ENCODE measurements at places on chromosomes 3 and 15.

DNA sequence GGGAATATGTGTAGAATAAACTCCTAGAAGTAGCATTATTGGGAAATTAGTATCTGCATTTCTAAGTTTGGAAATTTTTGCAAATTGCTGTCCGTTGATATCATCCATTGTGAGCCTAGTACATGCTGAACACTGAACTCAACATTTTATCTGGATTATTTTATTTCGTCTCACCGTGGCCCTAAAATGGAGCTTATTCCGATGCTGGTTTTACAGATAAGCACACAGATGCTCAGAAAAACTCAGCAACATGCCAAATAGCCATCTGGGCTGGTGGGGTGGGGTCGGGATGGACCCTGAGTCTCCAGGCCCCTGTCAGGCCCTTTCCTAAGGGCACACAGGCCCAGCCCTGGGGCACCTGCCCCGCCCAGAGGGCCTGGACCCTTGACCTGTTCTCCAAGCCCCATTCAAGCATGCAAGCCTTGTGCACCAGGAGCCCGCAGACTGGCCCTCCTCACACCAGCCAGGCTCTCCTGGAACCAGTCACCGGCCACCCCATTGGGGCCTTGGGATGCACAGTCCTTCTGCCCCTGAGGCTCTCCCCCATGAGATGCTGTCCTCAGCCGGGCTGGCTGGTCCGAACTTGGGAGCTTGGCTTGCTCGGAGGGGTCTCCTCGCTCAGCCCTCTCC is 20.7 kb upstream of the KLF13 start:
- no peak for DNase-seq

DNA sequence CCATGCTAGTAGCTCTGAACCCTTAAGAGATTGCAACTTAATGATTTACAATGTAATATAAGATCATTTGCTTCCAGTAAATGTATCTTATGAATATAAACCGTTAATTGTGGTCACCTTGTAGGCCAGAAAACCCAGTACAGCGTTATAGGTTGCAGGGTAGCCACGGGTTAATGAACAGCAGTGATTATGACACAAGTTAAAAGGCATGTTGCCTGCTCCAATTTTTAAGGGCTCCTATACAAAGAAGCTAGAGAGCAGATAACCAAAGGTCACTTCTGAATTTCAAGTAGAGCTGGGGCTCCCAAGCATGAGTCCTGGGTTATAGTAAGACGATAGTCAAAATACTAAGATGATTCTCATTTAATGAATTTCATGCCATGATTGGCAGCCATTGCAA is 13.5 kb downstream of the GUCA1C start:
- no peak for DNase-seq

DNA sequence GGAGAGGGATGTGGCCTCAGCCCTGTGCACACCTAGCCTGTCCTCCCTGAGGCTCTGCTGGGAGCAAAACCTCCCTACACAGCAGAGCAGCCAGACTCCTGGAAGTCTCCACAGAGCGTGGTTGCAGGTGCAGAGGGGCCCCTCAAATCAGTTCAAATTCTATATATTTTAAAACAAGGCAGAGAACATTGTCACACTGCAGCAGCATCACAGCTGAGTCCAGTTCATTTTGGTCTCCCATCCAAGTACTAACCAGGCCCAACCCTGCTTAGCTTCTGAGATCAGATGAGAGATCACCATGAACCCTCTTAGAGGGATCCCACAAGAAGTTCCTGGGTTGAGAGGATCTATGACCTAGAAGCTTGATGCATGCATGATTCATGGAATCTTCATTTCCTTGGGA is 331.0 kb upstream of the RGMA start:
- no peak for DNase-seq

GRCh38 chr3:15420871-15421270 is 6.5 kb downstream of the METTL6 start:
- no peak for DNase-seq

GRCh38 chr15:78197632-78198031 is 36.7 kb downstream of the ACSBG1 start:
- DNase-seq, result no peak

DNA sequence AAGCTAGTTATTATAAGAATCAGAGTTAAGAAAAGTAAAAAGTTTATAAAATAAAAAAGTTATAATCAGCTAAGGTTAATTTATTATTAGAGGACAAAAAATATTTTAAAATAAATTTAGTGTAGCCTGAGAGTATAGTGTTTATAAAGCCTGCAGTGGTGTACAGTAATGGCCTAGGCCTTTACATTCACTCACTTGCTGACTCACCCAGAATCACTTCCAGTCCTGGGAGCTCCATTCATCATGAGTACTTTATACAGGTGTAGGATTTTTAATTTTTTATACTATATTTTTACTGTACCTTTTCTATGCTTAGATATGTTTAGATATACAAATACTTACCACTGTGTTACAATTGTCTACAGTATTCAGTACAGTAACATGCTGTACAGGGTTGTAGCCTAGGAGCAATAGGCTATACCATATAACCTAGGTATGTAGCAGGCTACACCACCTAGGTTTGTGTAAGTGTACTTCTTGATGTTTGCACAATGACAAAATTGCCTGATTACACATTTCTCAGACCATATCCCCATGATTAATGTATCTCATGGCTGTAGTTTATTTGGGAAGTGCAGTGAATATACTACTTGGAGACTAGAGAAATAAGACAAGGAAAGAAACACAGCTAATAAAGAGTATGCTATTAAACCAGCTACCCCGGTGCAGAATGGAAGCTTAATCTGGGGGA is 101.9 kb upstream of the GALNT15 start:
- no peak for DNase-seq

GRCh38 chr3:128098234-128098633 is 25.4 kb downstream of the RUVBL1 start:
- DNase-seq, result no peak

- DNase-seq, result no peak
Observed at GRCh38 chr15:51935466-51936104, 36.0 kb downstream of the LEO1 start.

GRCh38 chr3:76021376-76021775 is 236.0 kb upstream of the ZNF717 start:
- DNase-seq, result no peak

- no peak for DNase-seq
Observed at GRCh38 chr3:53696401-53697172, 149.6 kb downstream of the CHDH start.

DNA sequence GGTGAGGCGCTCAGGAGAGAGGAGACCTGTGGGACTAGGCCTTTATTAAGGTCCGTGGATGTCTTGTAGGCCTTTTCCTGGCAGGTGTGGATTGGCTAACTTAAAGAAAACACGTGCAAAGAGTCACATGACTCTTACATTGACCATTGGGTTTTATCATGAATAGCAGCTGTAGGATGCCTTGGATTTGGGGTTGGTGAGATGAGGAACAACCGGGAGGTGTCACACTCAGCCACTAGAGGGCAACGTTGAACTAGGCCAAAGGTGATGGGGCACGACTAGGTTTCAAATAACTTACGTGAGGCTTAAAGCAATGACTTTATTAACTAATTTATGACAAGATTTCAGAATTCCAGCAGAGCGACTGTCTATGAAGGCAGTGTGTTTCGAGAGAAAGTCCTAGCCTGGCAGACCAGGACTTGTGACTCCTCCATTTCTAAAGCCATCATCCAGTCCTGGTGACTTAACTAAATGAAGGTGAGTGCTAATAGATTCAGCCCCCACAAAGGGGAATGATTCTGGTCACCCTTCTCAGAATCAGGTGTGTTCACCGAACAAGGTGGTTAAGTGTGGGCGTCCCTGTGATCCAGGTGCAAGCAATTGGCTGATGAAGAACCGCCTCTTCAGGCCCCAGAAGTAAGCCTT is 345.6 kb downstream of the MCTP2 start:
- DNase-seq, result peak; percentile 11

DNA sequence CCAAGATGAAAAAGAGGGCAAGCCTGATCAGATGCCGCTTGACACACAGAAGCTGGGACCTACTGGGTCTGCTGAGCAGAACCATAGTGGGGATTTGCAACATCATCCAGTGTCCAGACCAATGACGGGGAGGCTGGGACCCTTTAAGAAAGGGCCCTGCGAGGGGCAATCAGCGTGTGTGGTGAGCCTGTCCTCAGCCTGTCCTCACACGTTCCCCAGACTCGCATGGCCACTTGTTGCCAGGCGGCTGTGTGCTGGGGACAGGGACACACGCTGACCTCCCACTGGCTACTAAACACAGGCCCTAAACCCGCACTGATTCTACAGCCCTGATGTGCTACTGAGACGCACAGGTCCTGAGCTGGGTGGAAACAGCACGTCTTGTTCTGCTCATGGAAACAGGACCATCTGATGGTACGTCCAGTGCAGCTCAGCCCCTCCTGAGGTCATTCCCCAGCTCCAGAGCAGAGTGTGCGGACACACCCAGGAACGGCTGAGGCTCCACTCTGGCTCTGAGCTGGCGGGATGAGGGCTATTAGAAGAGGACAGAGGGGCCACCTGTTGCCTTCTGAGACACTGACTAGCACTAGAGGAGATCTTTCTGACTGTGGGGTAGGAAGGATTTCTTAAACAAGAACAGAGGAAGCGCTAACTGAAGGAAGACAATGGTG is 24.4 kb downstream of the PCSK6 start:
- DNase-seq, result no peak

- DNase-seq, result no peak
Observed at GRCh38 chr3:131193641-131194238, 167.1 kb downstream of the NEK11 start.

DNA sequence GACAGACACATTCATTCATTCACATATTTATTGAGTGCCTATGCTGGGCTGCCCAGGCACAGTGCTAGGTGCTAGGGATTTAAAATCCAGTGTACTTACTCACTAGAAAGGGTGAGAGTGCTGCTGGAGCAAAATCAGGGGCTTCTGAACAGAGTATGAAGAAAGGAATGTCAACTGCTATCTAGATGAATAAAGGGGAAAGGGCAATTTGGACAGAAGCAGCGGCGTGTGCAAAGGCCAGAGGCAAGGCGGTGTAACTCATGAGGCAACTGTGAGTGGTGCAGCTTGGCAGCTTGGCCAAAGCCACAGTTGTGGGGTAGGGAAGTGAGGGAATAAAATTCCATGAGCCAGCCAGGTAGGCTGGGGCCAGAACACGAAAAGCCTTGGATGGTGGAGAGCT is 76.7 kb downstream of the RAD18 start:
- DNase-seq, result no peak

GRCh38 chr15:65821070-65821469 is 29.0 kb upstream of the DENND4A start:
- no peak for DNase-seq

GRCh38 chr3:20608054-20608738 is 422.2 kb upstream of the SGO1 start:
- DNase-seq, result no peak

GRCh38 chr15:29570121-29570947 is 251.9 kb downstream of the TJP1 start:
- no peak for DNase-seq

DNA sequence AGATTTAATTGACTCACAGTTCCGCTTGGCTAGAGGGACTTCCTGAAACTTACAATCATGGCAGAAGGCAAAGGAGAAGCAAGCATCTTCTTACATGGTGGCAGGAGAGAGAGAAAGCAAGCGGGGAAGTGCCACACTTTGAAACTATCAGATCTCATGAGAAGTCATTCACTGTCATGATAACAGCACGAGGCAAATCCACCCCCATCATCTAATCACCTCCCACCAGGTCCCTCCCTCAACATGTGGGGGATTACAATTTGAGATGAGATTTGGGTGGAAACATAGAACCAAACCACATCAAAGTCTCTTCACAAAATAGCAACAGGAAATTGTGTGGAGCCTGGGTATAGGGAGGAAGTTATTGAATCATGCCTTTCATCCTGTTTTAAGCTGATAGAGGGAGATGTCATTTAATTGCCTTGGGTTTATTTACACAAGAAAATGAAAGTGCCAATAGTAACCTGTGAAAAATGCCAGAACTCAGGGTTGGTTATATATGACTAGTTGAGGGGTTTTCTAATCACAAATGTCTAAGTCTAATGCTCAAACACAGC is 624.8 kb upstream of the LMCD1 start:
- no peak for DNase-seq

DNA sequence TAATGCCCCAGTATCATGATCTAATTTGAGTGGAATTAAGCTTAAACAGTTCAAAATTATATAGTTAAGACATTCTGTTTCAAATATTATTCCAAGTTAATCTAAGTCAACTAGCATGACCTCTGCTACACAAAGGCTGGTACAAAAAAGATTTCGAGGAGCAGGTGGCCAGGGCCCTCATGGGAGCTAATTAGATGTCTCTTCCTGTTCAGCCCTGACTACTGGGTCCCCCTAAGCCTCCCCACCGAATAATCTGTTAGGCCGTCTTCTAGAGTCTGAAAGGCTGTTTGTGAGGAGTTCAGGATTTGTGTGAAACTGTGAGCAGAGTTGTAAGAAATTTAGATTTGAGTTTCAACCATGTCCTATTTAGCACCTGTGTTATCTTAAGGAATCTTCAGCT is 75.4 kb downstream of the PPM1L start:
- DNase-seq, result no peak

DNA sequence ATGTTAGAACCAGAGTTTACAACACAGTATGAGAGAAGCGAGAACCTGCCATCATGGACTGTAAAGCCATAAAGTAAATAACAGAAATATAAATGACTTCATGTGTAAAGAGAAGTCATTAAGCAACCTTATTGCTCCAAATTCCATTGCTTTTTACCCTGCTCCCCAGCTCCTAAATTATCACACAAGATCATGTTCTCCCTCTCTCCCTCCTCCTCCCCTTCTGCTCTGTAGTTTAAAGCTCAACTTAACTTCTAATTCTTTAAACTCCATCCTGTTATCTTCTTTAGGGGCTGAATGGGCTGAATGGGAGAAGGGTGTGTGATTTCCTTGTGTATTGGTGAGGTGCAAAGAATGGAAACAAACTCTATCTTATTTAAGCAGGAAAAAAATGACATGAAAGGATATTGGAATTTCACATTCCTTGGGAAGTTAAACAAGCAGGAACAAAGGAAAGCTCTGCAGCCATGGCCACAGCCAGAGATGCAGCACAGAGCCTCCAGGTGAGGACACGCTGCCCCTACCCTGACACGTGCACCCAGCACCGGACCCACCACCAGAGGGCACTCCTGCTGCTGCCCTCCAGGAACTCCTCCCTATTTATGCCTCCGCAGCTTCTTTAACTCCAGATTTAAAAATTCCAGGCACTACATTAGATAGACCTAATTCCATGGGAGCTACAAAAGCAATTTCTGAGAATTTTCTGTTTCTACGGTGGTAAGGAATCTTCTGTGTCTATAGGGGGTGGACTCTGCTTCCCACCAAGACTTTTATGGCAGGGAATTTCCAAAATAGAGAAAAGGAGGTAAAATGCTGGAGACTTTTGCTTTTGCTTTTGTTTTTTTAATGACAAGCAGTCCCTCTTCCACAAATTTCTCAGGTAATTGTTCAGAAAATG is 76.9 kb upstream of the ABI3BP start:
- DNase-seq, result peak; percentile 49

DNA sequence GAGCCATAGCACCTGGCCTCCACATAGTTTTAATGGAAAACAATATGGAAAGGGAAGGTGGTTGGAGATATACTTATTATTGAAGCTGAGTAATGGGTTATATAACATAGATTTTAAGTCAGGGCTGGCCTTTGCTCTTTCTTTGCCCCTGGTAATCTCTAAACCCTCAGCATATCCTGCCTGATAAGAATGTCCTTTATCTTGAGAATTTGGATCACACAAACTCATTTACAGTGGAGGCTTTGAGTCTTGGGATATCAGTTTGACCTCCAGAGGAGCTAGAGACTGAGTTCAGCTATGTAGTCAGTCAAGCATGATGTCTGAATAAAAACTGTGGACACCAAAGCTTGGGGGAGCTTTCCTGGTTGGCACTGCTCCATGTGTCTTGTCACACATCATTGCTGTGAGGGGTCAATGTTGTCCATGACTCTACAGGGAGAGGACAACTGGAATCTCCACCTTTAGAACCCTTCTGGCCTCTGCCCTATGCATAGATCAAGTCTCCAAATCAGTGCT is 9.0 kb upstream of the C3orf33 start:
- DNase-seq, result no peak
